SJSA1 (cell line): ENCODE measurements at places on chromosomes 5 and 9. TPM values are rescaled to one million over a fixed set of nuclear protein-coding genes. Genes with fewer than 3 reads are reported as not detected.

DNA sequence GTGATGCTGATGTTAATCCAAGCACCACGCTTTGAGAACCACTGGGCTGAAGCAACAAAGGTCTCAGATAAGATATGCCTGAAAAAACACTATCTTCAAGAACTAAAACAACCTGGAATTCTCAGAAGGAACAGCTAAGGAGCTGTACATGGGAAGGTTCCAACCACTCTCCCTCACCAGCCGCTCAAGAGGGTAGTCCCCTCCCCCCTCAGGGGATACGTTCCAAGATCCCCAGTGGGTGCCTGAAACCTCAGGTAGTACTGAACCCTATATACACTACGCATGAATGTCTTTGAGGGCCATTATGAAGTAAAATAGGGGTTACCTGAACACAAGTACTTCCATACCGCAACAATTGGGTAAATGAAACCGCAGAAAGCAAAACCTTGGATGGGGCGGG is 1.9 kb downstream of the BOD1 start:
- no peak for DNase-seq
- peaks cover 22% of the 10 kb centered on the region for H3K4me1 ChIP-seq
- no peak overlapping the region for H3K4me3 ChIP-seq
- peaks cover 62% of the 10 kb centered on the region for H3K36me3 ChIP-seq
- no peaks in the 10 kb centered on the region for H3K27me3 ChIP-seq
- H3K27ac ChIP-seq = no peak overlapping the region

- no peaks in the 10 kb centered on the region for H3K27me3 ChIP-seq
- no peak overlapping the region for H3K27ac ChIP-seq
- no peak overlapping the region for H3K4me3 ChIP-seq
- no peaks in the 10 kb centered on the region for H3K36me3 ChIP-seq
Measured at GRCh38 chr5:99607124-99607523, 678.3 kb upstream of the CHD1 start.

GRCh38 chr9:82320566-82320965 is 332.0 kb downstream of the SPATA31D1 start:
- H3K27ac ChIP-seq = no peak overlapping the region
- no peaks in the 10 kb centered on the region for H3K4me1 ChIP-seq
- no peaks in the 10 kb centered on the region for H3K36me3 ChIP-seq
- no peaks in the 10 kb centered on the region for H3K27me3 ChIP-seq
- no peak overlapping the region for H3K4me3 ChIP-seq

DNA sequence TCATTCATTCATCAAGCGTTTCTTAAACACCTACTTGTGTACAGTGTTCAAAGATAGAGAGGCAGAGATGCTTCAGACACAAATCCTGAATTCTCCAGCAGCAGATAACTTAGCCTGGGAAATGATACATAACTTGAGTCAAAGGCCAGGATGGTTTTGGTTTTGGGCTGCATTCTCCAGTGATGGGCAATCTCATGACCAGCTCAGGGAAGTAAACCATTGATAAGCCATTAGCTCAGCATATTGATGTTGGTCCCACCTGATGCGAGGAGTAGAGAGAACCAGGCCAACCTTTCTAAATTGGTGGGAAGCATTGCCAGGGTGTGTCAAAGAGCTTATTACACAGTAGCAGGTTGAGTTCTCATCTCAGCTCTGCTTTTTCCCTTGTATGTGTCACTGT is 53.0 kb downstream of the SH3RF2 start:
- no peak overlapping the region for H3K4me3 ChIP-seq
- H3K36me3 ChIP-seq = peaks cover 52% of the 10 kb centered on the region
- peaks cover 19% of the 10 kb centered on the region for H3K4me1 ChIP-seq
- no peak for DNase-seq
- H3K27me3 ChIP-seq = no peaks in the 10 kb centered on the region

- H3K4me3 ChIP-seq = no peak overlapping the region
- no peaks in the 10 kb centered on the region for H3K36me3 ChIP-seq
Measured at GRCh38 chr9:33878691-33879366, 61.9 kb downstream of the UBE2R2 start.

DNA sequence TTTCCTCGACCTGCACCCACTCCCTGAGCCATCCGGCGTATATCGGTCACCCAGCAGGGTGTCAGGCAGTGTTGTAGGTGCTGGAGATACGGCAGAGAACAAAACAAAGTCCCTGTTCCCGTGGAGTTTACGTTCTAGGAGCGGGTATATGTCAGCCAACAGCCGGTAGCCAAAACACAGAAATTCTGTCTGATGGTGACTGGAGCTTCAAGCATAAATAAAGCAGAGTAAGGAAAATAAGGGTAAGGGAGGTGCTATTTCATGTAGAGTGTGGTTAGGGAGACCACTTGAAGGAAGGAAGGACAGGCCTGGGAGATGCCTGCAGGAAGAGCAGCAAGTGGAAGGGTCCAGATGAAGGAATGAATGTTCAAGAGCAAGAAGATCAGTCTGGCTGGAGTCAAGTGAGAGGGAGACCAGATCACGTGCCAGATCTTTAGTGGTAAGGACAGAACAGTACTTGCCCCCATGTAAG is 783 bp upstream of the ZFR start:
- H3K27ac ChIP-seq = no peak overlapping the region
- H3K27me3 ChIP-seq = no peaks in the 10 kb centered on the region
- peaks cover 10% of the 10 kb centered on the region for H3K36me3 ChIP-seq

GRCh38 chr9:96524045-96524444 is 74.1 kb downstream of the HABP4 start:
- peaks cover 19% of the 10 kb centered on the region for H3K36me3 ChIP-seq
- DNase-seq = no peak
- no peak overlapping the region for H3K4me3 ChIP-seq

CCNJL gene
- 12.9 and 14.9 TPM in 2 replicates for total RNA-seq

PCDHB4 gene
- 0.32 TPM in 1 of 2 replicates, not detected in the other for total RNA-seq

RC3H2 gene
- 29.4 and 41.1 TPM in 2 replicates for total RNA-seq

- H3K4me3 ChIP-seq = no peak overlapping the region
- H3K27me3 ChIP-seq = peaks cover 51% of the 10 kb centered on the region
- no peak overlapping the region for H3K27ac ChIP-seq
- H3K4me1 ChIP-seq = peaks cover 10% of the 10 kb centered on the region
- H3K36me3 ChIP-seq = no peaks in the 10 kb centered on the region
Measured at GRCh38 chr9:74499111-74499601, 2.0 kb downstream of the RORB start.

GRCh38 chr5:34535433-34535832 is 120.7 kb upstream of the RAI14 start:
- H3K27ac ChIP-seq = peak overlapping the region; percentile 44; the same call in 1 of the 2 replicates
- H3K36me3 ChIP-seq = no peaks in the 10 kb centered on the region
- H3K27me3 ChIP-seq = no peaks in the 10 kb centered on the region

- DNase-seq = no peak
- no peaks in the 10 kb centered on the region; the same call in none of the 2 replicates for H3K27me3 ChIP-seq
- no peak overlapping the region for H3K27ac ChIP-seq
- H3K4me1 ChIP-seq = no peaks in the 10 kb centered on the region
Measured at GRCh38 chr5:1783216-1783554, 16.5 kb downstream of the MRPL36 start.

ZFP37 gene
- total RNA-seq = 0.31 and 1.00 TPM in 2 replicates

DNA sequence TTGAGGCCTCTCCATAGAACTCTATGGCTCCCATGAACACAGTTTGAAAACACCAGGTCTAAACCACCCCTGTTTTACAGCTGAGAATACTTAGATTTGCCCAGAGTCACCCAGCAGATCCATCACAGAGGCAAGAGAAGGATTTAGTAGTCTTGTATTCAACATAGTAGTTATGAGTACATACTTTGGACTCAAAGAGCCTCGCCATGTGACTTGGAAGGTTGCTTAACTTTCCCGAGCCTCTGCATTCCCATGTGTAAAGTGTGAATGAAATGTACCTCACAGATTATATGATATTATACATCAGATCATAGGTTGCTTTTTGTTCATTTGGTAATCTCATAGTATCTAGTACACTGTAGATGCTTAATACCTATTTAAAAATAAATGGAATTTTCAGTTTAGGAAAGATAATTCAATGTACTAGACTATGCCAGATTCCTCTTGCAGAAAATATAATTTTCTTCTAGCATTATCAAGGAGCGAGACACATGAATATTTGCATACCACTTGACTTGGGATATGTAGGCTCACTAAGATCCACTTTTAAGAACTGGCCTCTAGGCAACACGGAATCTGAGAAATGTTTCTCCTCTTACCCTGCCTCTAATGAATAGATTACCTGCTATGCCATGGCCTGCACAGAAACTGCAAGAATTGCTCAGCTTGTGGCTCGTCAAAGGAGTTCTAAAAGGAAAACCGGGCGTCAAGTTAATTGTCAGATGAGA is 18.6 kb downstream of the TDRD7 start:
- no peak overlapping the region for H3K4me3 ChIP-seq
- H3K36me3 ChIP-seq = peaks cover 10% of the 10 kb centered on the region; the same call in 1 of the 2 replicates
- DNase-seq = no peak

PLAC8L1 gene
- not detected in 2 replicates for total RNA-seq

DNA sequence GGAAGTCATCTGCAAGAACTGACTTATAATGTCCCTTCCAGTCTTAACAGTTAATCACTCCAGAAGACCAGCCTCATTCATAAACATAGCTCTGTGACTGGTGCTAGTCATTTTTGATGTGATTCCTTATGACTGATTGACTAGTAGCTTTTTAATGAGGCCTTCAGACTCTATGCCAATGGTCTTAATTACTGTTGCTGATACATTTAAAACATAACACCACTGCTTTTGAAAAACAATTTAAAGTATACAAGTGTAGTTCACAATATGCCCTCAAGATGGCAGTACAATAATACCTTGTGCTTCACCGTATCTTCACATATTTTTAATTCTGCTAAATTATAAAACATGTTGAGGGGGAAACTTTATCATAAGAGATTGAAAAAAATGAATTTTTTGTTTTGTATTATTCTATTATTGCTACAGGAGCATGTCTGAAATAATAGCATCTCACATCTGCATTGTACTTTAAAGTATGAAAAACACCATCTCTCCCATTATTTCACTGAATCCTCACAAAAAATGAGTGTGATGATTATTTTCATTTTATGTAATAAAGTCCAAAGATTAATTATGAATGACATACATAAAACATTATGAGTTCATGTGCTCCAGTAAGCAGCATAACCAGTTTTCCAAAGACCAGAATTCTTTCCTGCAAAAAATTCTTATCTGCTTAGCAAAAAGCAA is 55.2 kb upstream of the SHISAL2B start:
- H3K4me1 ChIP-seq = no peaks in the 10 kb centered on the region
- no peaks in the 10 kb centered on the region for H3K36me3 ChIP-seq
- DNase-seq = peak; percentile 15
- no peaks in the 10 kb centered on the region for H3K27me3 ChIP-seq

- H3K4me3 ChIP-seq = no peak overlapping the region
- H3K27ac ChIP-seq = no peak overlapping the region
- DNase-seq = no peak
- H3K36me3 ChIP-seq = no peaks in the 10 kb centered on the region
Measured at GRCh38 chr9:131278702-131279111, 2.4 kb upstream of the FAM78A start.

LCN6 gene
- not detected in 2 replicates for total RNA-seq

TSSK1B gene
- total RNA-seq = 0.13 TPM in 1 of 2 replicates, not detected in the other

GRCh38 chr5:145531038-145531734 is 304.0 kb downstream of the PRELID2 start:
- no peak overlapping the region for H3K4me3 ChIP-seq
- peak; percentile 56 for DNase-seq
- no peaks in the 10 kb centered on the region for H3K27me3 ChIP-seq
- no peaks in the 10 kb centered on the region for H3K36me3 ChIP-seq
- peaks cover 9% of the 10 kb centered on the region for H3K4me1 ChIP-seq

DNA sequence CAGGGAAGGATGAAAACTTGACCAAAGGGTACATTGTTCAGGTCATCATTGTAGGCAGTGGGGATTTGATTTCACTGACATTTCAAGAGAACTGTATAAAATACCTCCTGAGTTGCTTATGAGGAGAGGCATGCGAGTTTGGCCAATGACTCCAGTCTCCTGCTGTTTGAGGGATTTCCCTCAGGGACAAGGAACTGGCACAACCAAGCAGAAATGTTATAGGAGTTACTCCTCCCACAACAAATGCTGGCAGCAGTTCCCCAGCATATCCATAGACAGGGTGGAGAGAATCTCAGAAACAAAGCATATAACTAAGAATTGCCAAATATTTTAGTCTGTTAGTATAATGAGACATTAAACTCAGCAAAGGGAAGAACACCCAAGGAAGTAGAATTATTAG is 47.2 kb upstream of the FBXL7 start:
- H3K4me1 ChIP-seq = peaks cover 4% of the 10 kb centered on the region
- no peaks in the 10 kb centered on the region for H3K27me3 ChIP-seq
- H3K4me3 ChIP-seq = no peak overlapping the region

MYMK gene
- not detected in 2 replicates for total RNA-seq
